ENCODE measurements at places on chromosomes 16 and 17.

DNA sequence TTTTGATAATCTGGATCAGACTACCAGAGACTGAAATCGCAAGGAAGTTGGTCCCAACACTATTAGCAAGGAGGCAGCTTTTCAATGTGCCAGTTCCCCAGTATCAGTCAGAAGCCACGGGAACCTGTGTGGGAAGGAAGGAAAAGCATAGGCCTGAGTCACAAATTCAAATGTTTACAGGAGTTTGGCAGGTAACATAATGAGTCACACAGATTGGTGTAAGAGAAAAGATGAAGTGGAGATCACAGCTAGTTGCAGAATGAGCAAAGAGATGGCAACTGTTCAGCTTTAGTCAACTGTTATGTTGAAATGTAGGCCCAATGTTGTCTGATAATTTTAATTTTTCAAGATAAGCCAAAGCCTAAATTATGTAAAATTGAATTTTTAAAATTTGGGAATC, 28.1 kb upstream of the ITGA2B start:
- no peak for DNase-seq

GRCh38 chr17:80737106-80738019, 192.7 kb downstream of the RPTOR start:
- DNase-seq, result no peak

DNA sequence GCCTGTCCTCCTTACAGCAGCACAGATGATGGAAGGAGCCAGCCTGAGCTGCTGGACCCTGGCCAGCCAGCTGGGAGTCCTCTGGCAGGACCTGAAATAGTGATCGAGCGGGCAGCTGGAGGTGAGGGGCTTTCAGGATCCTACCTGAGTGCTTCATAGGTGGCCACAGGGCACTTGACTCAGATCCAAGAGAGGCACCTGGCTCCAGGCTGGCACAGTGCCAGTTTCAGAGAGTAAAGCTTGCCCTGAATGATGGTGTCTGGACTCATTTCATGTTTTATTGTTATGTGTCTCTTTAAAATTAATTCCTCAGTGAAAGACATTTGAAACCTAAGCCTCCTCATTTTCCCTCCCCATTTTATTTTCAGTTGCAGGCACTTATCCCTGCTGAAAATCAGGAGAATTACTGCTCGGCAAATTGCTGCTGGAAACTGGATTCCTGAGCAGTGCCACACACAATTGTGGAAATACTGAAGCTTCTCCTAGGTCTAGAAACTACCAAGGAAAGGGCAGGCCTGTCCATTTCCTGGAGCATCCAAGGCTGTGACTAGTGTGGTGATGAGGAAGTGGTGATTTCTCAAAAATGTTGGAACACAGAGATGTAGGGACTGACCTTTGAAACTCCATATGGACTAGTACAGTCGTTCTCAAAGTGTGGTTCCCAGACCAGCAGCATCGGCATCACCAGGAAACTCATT, 16.1 kb upstream of the ADAMTS18 start:
- no peak for DNase-seq

- no peak for DNase-seq
These were observed 115.8 kb downstream of the OR1D5 start for GRCh38 chr17:2947588-2947950.
